ENCODE measurements at places on chromosomes 2 and 18. TPM values are rescaled to one million over a fixed set of nuclear protein-coding genes. Genes with fewer than 3 reads are reported as not detected.

Gene SUCLG1
- 88.4 TPM for polyA plus RNA-seq

Gene GREB1L
- 1.2 TPM for polyA plus RNA-seq

Gene PSMA8
- polyA plus RNA-seq, result not detected

Gene CCDC74A
- polyA plus RNA-seq, result 14.1 TPM

Gene MCM6
- 36.0 TPM for polyA plus RNA-seq

Gene CCBE1
- polyA plus RNA-seq, result 31.3 TPM

Gene TEX44
- not detected for polyA plus RNA-seq

Gene DOCK10
- polyA plus RNA-seq, result 2.3 TPM

Gene ZC3H6
- polyA plus RNA-seq, result 0.59 TPM

Measured in foreskin keratinocyte (primary cell).